NCI-H187 treated with DMSO at 0.1 percent for 48 hours (cell line): ENCODE measurements at places on chromosomes 11 and 22.

GRCh38 chr11:78567209-78567608, 7.5 kb downstream of the NARS2 start:
- DNase-seq, result no peak

- DNase-seq, result no peak
Measured at GRCh38 chr11:88324562-88325345, 12.8 kb downstream of the CTSC start.

- DNase-seq, result no peak
Measured at GRCh38 chr11:97742717-97743116, 1278.0 kb upstream of the CNTN5 start.

DNA sequence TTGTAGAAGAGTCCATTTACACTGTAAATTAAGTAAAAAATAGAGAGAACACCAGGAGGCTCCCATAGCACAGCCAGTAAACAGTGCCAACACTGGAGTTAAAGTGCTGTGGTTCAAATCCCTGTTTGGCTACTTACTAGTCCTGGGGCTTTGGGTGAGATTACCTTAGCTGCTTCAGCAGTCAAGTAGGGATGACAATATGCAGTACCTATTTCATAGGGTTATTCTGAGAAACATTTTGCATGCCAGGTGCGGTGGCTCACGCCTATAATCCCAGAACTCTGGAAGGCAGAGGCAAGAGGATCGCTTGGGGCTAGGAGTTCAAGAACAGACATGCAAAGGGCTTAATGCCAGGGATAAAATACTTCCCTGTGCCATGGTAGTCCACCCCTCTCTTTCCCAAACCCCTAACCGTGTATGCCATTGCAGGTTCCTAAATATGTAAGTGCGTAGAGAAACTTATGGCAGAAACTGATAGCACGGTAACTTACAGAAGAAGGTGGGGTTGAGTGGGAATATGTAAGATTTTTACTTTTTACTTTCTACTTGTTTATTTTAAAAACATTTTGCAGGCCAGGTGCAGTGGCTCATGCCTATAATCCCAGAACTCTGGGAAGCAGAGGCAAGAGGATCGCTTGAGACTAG, 86.4 kb upstream of the PICALM start:
- DNase-seq, result no peak

- DNase-seq, result no peak
Measured at GRCh38 chr22:39960791-39961746, 872 bp downstream of the TMA7B start.

GRCh38 chr11:102924851-102925380, 30.6 kb downstream of the MMP13 start:
- DNase-seq, result no peak

GRCh38 chr11:128776424-128777284, 82.8 kb downstream of the FLI1 start:
- DNase-seq, result no peak

GRCh38 chr22:39130892-39131855, 21.3 kb downstream of the CBX7 start:
- no peak for DNase-seq

DNA sequence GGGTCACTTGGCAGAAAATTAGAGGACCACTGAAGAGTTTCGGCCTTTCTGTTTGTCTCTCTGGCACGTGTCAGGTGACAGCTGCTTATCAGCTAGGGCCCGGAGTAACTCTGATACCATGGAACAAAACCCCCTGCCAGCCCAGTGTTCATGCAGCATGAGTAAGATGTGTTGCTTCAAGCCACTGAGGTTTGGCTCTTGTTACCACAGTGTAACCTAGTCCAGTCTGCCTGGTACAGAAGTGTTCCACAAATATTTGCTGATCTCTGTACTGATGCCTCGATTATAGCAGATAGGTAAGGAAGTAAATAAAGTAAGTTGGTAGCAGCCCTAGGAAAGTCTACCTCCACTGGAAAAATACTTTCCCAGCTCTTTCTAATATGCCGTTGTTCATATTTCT, 20.5 kb upstream of the ETS1 start:
- no peak for DNase-seq

GRCh38 chr11:60942219-60942618, 9.8 kb downstream of the SLC15A3 start:
- DNase-seq, result no peak
